ENCODE measurements at places on chromosomes 1 and 21.

DNA sequence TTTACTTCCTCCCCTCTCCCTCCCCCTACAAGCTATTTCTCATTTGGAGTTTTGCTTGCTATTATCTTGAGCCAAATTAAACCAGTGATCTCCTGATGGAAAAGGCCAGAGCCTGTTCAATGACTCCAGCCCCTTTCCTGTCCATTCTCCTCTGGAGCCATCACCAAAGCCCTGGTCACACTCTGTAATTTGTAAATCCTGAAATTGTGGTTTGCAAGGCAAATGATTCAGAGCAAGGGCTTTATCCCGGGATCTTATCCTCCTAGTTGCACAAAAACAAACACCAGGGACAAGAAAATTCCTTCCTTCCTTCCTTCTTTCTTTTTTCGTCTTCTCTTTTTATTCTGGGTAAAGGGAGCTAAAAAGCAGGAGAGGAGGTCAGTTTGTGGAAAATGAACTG, 366.1 kb upstream of the ST6GALNAC5 start:
- DNase-seq, result no peak

GRCh38 chr1:178055093-178055492, 38.8 kb upstream of the RASAL2 start:
- no peak for DNase-seq

- no peak for DNase-seq
These were observed 17.6 kb downstream of the PAXBP1 start for GRCh38 chr21:32753818-32754585.

DNA sequence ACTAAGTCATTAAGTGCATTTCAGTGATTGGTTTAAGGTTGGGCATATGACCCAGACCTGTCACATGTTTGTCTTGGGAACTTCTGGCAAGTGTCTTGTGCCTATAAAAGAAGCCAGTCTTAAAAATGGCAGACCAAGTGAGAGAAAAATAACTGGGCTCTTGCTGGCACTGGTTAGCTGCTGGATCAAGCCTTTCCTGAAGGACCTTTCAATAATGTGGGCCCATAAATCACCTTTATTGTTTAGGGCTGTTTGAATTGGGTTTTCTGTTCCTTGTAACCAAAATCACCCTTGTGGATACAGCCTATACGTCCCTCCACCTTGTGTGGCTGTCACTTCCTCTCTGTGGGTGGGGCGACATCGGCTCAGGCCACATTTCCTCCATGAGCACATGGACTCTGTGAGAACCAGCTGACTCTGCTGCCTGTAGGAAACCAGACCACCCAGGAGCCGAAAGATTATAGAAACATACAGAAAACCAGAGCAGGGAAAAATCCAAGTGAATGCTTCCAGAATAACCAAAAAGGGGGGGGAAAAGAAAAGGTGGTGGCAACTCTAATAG, 25.6 kb upstream of the WNT4 start:
- no peak for DNase-seq

- DNase-seq, result no peak
These were observed 650.4 kb downstream of the LMO4 start for GRCh38 chr1:87979079-87979478.

DNA sequence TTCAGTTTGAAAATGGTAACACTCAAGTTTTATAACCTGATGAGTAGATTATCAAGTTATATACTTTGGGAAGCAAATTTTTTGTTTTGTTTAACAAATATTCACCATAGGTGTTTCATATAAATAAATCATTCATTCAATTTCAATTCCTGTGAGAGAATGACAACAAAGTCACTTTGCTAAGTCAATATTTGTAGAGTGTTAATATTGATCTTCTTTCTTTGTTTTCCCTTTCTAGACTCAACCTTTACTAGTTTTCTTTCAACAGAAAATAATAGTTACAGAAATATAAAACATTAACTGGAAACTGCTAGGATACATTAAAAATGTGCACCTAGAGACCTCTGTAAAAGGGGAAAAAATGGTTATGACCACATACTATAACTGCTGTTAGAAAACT, 11.1 kb downstream of the EFCAB7 start:
- no peak for DNase-seq

- no peak for DNase-seq
These were observed 9.5 kb upstream of the F13B start for GRCh38 chr1:197076585-197076984.

DNA sequence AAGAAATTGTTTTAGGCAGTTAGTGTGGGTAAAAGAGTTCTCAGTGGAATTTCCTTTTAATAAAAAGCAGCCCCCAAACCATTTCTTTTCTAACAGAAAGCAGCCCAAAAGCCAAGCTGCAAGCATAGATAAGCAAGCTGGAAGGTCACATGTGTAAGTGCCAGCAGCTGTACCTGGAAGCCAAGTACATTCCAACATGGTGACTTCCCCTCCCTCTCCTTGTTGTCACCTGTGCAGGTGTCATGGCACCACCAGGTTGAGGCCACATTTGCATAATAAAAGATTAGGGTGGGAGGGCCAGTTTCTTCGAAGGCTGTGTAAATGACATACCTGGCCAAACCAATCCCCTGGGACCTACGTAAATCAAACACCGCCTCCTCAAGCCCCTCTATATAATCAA, 240.3 kb upstream of the RAB4A start:
- DNase-seq, result no peak

DNA sequence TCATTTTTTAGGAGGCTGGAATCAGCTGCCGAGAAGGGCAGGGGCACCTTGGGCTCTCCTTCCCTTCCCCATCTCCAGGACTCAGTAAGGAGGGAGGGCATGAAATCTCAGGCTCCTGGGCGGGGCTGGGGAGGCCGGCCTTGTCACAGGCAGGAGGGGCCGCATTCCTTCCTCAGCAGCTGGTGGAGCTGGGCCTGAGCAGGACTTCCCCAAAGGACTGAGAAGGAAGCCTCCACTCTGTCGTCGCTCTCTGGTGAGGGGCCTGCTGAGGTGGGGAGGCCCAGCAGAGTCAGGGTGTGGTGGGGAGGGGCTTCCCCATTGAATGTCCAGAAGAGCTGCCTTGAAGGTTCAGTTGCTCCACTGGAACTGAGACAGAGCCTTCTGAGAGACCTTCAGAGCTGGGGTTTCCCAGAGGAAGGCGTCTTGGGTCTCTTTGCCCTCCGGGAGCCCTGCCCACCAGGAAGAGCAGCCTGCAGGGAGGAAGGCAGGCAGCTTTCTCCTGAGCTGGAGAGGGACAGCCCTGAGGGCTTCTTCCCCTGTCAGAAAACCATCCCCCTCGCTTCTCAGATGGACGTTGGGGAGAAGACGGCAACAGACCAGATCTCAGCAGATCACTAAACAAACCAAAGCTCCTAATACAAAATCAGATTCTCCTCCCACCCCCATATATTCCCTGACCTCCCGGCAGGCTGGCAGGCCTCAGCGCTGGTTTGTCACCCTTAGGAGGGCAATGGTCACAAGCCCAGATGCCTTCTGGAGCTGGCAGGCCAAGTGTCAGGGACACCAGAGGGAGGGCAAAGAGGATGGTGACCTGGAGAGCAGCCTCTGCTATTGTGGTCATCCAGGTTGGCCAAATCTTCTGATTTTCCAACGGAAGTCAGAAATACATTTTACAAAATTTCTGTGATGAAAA, 10.7 kb downstream of the KCNA10 start:
- no peak for DNase-seq

All from stimulated activated CD4-positive, alpha-beta T cell treated with anti-CD3 and anti-CD28 coated beads, Interleukin-2, amount 100 ng/mL, for 4 hours (primary cell).